Muscle of leg (tissue), 16 donors: ENCODE measurements at places on chromosomes 16 and 17.

DNA sequence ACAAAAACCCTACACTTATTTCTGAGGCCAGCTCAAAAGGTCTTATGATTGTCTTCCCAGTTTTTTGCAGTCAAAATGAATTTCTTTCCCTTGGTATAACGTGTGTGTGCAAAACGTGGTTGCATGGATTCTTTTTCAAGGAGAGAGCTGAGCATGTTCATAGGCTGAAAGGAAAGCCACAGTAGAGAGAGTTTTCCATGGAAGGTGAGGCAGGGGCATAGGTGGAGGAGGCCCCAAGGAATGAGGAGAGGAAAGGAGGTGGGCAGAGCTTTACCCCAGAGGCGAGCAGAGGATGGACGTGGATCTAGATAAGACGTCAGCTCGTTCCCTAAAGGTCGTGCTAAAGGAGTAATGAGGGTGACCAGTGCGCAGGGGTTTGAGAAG, 22.8 kb downstream of the TRPV2 start:
- peaks cover 31% of the 10 kb centered on the region for H3K4me1 ChIP-seq
- no peak for DNase-seq
- peak overlapping the region; percentile 82 for H3K4me3 ChIP-seq
- peak overlapping the region; percentile 89 for H3K27ac ChIP-seq
- H3K27me3 ChIP-seq: no peaks in the 10 kb centered on the region

- no peaks in the 10 kb centered on the region for H3K36me3 ChIP-seq
- peaks cover 2% of the 10 kb centered on the region for H3K4me1 ChIP-seq
- no peak overlapping the region for H3K27ac ChIP-seq
- DNase-seq: no peak
These were observed 285.8 kb downstream of the NPIPA8 start for GRCh38 chr16:18050777-18051176.

GRCh38 chr17:31533546-31534155, 142.2 kb downstream of the RAB11FIP4 start:
- H3K4me3 ChIP-seq: no peak overlapping the region
- H3K4me1 ChIP-seq: peaks cover 17% of the 10 kb centered on the region
- no peaks in the 10 kb centered on the region for H3K27me3 ChIP-seq
- H3K27ac ChIP-seq: no peak overlapping the region
- H3K36me3 ChIP-seq: no peaks in the 10 kb centered on the region

DNA sequence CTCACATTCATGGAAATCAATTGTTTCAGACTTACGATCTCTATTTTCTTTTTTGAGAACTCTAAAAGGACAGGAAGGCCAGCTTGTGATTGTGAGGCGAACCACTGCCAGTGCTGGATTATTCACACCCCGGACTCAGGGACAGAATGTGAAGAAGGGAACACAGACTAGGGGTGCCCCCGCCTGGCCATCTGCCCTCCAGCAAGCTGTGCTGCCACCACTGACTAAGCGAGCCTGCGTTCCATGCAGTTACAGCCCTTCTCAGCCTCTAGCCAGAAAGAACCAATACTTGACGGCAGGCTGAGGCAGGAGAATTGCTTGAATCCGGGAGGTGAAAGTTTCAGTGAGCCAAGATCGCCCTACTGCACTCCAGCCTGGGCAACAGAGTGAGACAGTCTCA, 2.8 kb downstream of the HAGH start:
- no peak overlapping the region for H3K4me3 ChIP-seq
- no peak overlapping the region for H3K27ac ChIP-seq
- H3K36me3 ChIP-seq: peaks cover 36% of the 10 kb centered on the region
- H3K4me1 ChIP-seq: peaks cover 14% of the 10 kb centered on the region
- H3K27me3 ChIP-seq: no peaks in the 10 kb centered on the region
- peak; percentile 33 for DNase-seq

DNA sequence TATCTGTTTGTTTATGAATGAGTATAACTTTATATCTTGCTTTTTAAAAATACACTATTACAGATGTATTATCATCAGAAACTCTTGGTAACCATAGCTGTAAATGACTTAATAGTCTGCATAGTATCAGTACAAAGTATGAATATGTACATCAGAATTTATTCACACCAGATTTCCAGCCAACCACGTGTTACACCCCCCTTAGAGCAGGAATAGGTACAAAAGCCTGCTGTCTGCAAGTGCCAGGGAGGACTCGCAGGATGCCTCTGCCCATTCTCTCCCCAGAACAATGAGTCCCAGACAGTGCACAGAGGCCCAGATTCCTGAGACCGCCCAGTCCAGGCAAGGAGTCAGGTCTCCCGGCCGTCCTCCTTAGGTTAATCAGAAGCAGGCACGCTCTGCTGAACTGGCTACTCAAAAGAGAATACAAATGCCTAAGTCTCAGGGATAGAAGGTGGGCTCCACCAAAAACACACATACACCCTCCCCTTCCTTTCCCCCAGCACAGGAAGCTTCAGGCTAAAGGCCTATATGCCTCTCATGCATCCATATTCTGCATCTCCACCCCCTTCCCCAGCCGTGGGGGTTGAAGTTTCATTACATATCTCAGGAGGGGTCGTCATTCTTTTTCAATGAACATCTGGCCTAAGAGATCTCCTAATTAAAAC, 159.1 kb upstream of the CDH11 start:
- H3K36me3 ChIP-seq: no peaks in the 10 kb centered on the region
- DNase-seq: no peak
- peaks cover 12% of the 10 kb centered on the region for H3K4me1 ChIP-seq

- H3K27me3 ChIP-seq: peaks cover 8% of the 10 kb centered on the region
- H3K4me3 ChIP-seq: no peak overlapping the region
- no peak overlapping the region for H3K27ac ChIP-seq
- no peaks in the 10 kb centered on the region for H3K36me3 ChIP-seq
- DNase-seq: no peak
These were observed 152.0 kb downstream of the SDK2 start for GRCh38 chr17:73492125-73492820.

GRCh38 chr16:60641067-60641665, 1395.1 kb downstream of the CDH8 start:
- H3K36me3 ChIP-seq: no peaks in the 10 kb centered on the region
- no peaks in the 10 kb centered on the region for H3K4me1 ChIP-seq
- no peak overlapping the region for H3K27ac ChIP-seq
- H3K4me3 ChIP-seq: no peak overlapping the region
- DNase-seq: no peak

DNA sequence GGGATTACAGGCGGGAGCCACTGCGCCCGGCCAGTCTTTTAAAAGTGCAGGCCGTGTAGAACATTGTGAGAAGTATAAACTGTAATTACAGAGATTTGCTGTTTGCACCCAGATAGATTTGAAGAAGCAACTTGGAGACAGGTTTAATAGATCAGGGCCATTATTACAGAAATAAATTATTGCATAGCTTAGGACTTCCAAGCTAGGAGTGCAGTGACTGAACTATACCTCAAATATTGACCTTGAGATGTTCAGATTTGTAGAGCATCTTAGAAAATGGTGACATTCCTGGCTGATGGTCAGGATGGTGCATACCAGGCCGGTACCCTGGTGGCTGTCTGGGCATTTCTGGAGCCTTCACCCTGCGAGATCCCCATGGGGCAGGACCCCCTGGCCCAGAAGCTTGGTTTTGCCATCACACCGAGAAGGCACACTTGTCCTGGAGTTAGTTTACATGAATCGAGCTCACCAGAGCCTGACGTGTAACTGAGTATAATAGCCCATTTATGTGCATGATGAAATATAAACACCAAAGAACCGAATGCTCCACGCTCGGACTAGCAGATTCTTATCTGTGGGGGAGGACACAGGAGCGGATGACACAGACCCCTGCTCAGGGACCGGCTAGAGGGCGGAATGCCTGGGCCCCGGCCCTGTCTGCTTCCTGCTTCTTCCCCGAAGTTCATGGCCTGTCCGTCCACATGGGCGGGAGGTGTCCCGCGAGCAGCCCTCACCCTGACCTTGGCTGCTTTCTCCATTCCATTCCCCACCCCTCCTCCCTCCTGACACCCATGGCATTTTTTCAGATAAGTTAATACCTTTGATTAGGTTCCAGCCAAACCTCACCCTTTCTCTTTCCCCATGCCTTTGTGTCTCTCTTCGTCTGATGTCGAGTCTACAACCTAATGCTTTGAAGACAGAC, 32.1 kb downstream of the CCDC40 start:
- H3K36me3 ChIP-seq: peaks cover 17% of the 10 kb centered on the region
- no peak for DNase-seq
- peak overlapping the region; percentile 20 for H3K27ac ChIP-seq
- H3K27me3 ChIP-seq: no peaks in the 10 kb centered on the region
- H3K4me1 ChIP-seq: peaks cover 23% of the 10 kb centered on the region
- H3K4me3 ChIP-seq: no peak overlapping the region

DNA sequence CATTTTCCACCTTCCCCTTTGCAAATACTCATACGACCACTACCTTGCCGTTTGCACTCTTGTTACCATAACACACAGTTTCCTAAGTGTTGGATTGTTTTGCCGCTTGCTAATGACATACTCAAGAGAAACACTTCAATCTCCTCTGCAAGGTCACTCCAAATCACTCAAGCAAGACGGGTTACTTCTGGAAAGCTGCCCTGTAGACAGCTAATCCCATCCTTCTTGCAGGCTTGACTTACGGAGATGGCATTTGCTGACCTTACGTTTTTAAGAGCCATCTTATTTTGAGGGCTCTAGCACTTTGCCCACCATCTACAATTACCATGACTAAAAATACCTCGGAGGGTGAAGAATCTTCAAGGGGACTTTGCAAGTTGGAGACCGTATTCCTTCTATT, 46.2 kb downstream of the MYH3 start:
- peaks cover 17% of the 10 kb centered on the region for H3K4me1 ChIP-seq
- H3K36me3 ChIP-seq: no peaks in the 10 kb centered on the region
- DNase-seq: peak; percentile 61
- no peaks in the 10 kb centered on the region for H3K27me3 ChIP-seq
- H3K4me3 ChIP-seq: no peak overlapping the region

GRCh38 chr16:12304861-12305596, 328.5 kb downstream of the SNX29 start:
- H3K27ac ChIP-seq: no peak overlapping the region
- no peak for DNase-seq
- H3K4me1 ChIP-seq: no peaks in the 10 kb centered on the region
- no peaks in the 10 kb centered on the region for H3K27me3 ChIP-seq
- H3K36me3 ChIP-seq: no peaks in the 10 kb centered on the region
- no peak overlapping the region for H3K4me3 ChIP-seq

GRCh38 chr17:17792037-17792550, 44.7 kb downstream of the SREBF1 start:
- DNase-seq: no peak
- H3K36me3 ChIP-seq: peaks cover 38% of the 10 kb centered on the region
- no peak overlapping the region for H3K27ac ChIP-seq
- peaks cover 59% of the 10 kb centered on the region for H3K4me1 ChIP-seq
- H3K27me3 ChIP-seq: no peaks in the 10 kb centered on the region
- H3K4me3 ChIP-seq: no peak overlapping the region

DNA sequence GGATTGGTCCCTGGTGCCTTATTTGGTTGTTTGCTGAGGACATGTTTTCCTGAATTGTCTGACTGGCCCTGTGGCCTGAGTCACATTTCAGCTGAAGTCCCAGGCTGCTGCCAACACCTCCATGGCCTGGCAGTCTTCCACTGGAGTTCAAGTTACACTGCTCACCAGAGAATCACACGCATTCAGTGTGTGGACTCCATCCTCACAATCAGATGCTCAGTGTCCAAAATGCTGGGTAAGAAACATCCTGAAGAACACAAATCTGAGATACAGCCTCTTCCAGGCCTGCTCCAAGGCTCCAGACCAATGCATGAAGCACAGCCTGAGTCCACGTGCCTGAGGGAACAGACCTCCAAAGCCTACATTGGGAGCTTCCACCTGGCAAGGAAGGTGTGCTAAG, 19.2 kb downstream of the CD300LB start:
- no peaks in the 10 kb centered on the region for H3K36me3 ChIP-seq
- no peaks in the 10 kb centered on the region for H3K4me1 ChIP-seq
- no peak overlapping the region for H3K4me3 ChIP-seq
- H3K27me3 ChIP-seq: peaks cover 3% of the 10 kb centered on the region
- DNase-seq: no peak

DNA sequence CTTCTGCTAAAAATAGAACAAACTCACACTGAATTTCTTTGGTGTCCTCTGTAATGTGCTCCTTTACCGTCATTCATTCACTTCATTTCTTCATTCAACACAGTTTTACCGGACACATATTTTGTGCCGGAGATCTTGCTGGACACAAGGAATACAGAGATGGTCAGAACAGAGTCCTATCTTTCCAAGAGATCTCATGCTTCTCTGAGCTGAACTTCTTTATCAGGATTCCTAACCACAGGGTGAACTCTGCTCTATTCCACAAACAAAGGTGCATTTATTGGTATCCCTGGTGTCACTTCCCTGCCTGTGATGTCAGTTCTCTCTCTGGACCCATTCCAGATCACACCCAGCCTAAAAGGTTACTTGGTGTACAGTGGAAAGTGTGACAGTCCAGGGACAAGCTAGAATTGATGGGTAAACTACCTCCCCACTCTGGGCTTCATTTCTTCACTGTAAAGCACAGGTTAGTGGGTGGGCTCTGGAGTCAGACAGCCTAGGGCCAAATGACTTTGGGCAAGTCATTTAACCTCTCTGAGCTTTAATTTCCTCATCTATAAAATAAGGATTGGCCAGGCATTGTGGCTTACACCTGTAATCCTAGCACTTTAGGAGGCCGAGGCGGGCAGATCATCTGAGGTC, 4.2 kb downstream of the IFI35 start:
- H3K27me3 ChIP-seq: no peaks in the 10 kb centered on the region
- H3K27ac ChIP-seq: no peak overlapping the region
- H3K4me3 ChIP-seq: no peak overlapping the region
- no peak for DNase-seq

- H3K4me1 ChIP-seq: peaks cover 15% of the 10 kb centered on the region
- peak overlapping the region; percentile 97 for H3K27ac ChIP-seq
- H3K36me3 ChIP-seq: no peaks in the 10 kb centered on the region
- no peaks in the 10 kb centered on the region for H3K27me3 ChIP-seq
- peak; percentile 89 for DNase-seq
- H3K4me3 ChIP-seq: peak overlapping the region; percentile 86
These were observed 644 bp downstream of the NFAT5 start for GRCh38 chr16:69566240-69566980.

GRCh38 chr17:79332011-79332554, 257.5 kb downstream of the ENGASE start:
- DNase-seq: no peak
- peaks cover 16% of the 10 kb centered on the region for H3K27me3 ChIP-seq
- H3K36me3 ChIP-seq: no peaks in the 10 kb centered on the region
- H3K4me3 ChIP-seq: no peak overlapping the region

- H3K36me3 ChIP-seq: peaks cover 4% of the 10 kb centered on the region
- peaks cover 57% of the 10 kb centered on the region for H3K4me1 ChIP-seq
- H3K27ac ChIP-seq: peak within 1 kb of the TSS; percentile 81
- peak within 1 kb of the TSS; percentile 75 for H3K4me3 ChIP-seq
- peak; percentile 69 for DNase-seq
These were observed at the start of gene CORO6 for GRCh38 chr17:29622337-29623282. Gene CORO6 (minus strand): TSS chr17:29622912. CDS start chr17:29621421, 1,491 bp downstream.
